ENCODE measurements at places on chromosomes 16 and 17.
A peak's percentile ranks its signal among the peaks of the same experiment; 100 is the strongest.

DNA sequence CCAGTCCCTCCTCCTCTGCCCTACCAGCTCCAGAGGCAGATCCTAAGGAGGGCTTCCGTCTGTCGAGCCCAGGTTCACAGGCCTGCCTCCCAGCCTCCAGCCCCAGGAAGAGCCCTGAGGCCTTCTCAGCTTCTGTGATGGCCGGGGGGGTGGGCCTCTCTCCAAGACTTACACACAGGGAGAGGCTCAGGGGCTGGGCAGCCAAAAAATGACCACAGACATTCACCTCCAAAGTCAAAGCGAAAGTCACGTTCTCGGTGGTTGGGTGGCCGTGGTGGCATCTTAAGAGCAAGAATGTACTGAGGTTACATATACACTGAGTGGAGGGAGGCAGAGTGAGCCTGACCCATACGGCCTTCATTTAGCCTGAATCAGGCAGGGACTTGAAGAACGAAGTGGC lies 119.1 kb downstream of the CCDC182 start:
- DNase-seq = no peak

DNA sequence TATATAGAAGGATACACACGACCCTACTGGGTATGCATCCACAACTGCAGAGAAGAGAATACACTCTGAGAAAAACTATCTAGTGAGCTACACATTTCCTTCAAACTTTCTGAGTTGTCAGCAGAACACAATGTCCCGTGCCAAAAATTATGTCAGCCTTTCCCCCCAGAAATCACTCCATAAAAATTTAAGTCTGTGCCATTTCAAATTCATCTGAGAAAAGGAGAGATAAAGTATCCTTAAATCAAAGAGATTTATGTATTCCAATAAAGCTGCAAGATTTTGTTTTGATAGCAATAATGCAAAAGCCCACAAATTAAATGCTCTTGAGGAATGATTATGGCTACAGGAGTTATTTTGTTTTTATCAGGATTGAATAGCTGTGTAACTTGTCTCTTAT lies 760.1 kb downstream of the CDH11 start:
- DNase-seq = no peak

DNA sequence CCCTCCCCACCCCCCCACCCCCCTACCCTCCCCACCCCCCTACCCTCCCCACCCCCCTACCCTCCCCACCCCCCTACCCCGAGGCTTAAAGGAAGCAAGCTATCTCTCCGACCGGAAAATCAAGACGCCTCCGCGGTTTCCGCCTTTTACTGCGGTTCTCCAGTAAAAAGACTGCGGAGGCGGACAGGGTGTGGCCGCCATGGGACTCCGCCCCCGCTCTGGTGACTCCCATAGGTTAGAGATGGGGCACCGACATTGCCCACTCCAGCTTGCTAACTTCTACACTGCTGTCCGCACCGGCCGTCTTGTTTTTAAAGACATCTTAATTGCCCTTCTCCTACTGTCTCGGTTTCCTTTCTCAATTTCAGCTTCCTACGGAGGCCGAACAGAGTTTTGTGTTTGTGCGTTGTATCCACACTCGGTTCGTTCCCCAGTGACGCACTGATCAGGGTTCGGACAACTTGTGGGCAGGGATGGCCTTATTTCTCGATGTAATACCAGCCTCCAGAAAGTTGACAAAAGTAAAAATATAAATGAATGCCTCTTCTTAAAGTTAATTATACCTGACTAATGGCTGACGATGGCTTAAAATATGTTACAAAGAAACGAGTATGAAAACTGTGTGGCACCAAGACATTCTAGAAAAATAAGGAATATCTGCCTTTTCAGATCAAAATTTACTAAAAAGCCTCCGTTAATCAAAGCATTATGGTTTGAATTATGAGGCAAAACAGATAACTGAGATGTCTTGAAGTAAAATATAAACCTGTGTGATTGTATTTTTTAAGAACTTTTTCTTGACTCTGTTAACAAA lies 1.1 kb upstream of the ZNF200 start:
- DNase-seq = no peak

DNA sequence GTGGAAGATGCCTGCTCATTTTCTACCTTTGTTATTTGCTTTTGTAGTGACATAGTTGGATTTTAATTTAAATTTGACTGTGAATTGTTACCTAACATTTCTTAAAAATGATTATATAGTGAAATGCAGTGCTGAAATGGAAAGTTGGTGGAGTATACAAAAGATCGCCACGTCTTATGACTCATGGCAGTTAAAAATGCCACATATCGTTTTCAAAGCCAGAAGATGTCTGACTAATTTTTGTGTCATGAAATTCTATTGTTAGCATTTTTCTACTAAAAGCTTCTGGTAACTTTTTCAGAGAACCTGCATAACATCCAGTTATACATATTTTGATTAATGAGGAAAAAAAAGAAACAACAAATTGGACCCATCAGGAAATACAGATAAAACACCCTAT lies 20.6 kb downstream of the MAP2K4 start:
- peak; percentile 33 for DNase-seq

DNA sequence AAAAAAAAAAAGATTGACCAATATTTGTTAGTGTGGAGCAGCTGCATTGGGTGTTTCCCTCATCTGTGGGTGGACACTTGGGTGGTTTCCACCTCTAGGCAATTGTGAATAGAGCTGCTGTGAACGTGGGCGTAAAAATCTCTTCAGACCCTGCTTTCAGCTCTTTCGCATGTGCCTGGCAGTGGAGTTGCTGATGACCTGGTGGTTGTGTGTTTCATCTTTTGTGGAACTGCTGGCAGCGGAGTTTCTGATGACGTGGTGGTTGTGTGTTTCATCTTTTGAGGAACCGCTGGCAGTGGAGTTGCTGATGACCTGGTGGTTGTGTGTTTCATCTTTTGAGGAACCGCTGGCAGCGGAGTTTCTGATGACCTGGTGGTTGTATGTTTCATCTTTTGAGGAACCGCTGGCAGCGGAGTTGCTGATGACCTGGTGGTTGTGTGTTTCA lies 21.4 kb downstream of the ZC3H18 start:
- DNase-seq = no peak

DNA sequence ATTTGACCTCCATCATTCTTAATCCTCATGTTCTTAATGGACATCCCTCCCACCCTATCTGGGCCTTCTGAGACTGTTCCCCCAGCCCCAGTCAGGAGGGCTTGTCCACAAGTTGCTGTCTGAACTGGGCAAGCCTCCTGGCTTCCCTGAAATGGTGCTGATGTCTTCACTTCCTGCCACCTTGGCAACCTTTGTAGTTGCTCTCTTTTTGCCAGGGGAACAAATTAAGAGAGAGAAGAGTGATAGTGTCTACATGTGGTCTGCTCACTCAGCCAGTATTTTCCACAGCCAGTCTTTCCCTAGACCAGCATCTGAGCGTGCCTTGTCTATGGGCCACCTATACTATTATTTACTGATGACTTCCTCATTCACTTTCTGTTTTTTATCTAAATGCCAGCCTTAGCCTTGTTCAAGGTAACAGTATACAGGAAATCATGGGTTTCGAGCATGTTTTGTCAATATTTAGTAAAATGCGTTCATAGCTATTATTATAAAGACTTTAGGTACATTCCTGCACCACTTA lies 710.1 kb downstream of the MAF start:
- no peak for DNase-seq

DNA sequence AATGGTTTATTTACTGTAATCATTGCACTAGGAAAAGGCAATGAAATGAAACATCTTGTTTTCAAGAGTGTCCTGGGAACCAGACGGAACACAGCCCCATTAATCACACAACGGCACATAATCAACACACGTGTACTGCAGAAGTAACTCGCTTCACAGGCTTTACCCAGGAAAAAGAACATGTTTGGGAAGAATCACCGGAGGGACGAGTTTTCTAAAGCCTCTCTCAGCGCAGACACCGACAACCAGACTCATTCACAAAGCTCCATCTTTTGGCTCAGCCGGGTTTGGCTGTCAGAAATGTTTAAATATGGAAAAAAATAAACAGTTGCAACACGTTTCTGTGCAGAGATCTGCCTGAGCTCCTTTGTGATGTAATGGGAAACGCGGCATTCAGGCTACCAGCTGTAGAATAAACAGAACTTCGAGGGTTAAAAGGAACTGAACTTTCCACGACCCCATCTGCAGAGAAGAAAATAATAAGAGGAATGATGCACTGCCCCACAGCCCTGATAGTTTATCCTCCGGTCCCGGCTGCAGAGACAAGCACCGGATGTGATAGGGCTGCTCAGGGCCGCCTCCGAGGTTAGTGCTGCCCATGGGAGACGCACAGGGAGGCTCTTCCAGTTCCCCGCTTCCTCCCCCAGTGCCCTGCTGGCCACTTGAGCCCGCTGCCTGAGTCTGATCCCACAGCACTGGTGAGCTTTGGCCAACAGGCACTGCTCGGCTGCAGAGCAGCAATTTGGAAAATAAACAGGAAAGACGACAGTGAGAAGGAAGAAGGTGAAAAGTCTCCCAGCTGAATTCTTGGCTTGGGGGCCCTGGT lies 119.8 kb downstream of the HIC1 start:
- peak; percentile 63 for DNase-seq

GRCh38 chr16:31329671-31330552 lies 25.1 kb upstream of the ITGAX start:
- no peak for DNase-seq

- DNase-seq = no peak
These were observed 225.9 kb upstream of the IRX3 start for GRCh38 chr16:54512467-54512995.
